Colonic mucosa (tissue), 4 donors: ENCODE measurements at places on chromosomes 12 and 14. TPM values are rescaled to one million over a fixed set of nuclear protein-coding genes. Genes with fewer than 3 reads are reported as not detected.

The FAM186B gene
- 0.11 TPM for total RNA-seq

The FOXG1 gene
- total RNA-seq: not detected

The TAS2R8 gene
- total RNA-seq: not detected

The CLEC7A gene
- total RNA-seq: 1.1 TPM

The KRT82 gene
- total RNA-seq: not detected

The SPRYD4 gene
- total RNA-seq: 4.2 TPM

The CFAP54 gene
- 0.32 TPM for total RNA-seq

The ADAM21 gene
- not detected for total RNA-seq
